HuH-7.5 (cell line): ENCODE measurements at places on chromosomes 12 and 14.

- DNase-seq, result no peak
Observed at GRCh38 chr14:72024043-72024407, 91.8 kb downstream of the RGS6 start.

DNA sequence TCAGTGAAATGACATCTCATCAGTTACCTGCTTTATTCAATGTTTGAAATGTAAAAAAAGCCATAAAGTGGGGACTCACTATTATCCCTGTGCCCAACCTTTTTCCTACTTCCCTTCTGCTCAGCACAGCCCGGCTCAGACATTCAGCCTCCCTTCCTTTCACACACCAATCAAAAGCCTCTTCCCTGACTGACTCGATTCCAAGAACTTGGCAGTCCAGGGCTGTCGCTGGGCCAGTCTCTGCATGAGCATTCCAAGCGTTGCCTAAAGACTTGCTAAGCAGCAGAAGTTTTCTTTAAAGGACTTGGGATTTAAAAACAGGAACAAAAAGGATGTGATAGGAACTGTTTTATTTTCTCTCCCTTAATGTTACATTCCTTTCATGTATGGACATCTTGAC, 22.7 kb downstream of the ITPR2 start:
- no peak for DNase-seq

- DNase-seq, result no peak
Observed at GRCh38 chr12:109369831-109370230, 22.1 kb downstream of the MYO1H start.

- no peak for DNase-seq
Observed at GRCh38 chr14:54867011-54867410, 35.6 kb downstream of the GCH1 start.

GRCh38 chr12:128986957-128987356, 133.7 kb downstream of the GLT1D1 start:
- no peak for DNase-seq

DNA sequence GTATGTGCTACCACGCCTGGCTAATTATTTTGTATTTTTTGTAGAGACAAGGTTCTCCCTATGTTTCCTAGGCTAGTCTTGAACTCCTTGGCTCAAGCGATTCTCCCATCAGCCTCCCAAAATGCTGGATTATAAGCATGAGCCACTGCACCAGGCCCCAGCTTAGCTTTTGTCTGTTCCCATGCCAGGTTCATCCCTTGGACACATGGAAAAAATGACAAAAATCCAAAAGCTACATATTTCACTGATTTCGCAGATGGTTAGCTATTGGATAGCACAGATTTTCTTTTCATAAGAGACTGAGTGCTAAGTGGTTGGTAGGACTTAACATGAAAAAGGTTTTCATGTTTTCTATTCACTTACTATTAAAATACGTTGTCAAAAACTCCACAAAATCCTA, 286.6 kb upstream of the KITLG start:
- DNase-seq, result no peak

DNA sequence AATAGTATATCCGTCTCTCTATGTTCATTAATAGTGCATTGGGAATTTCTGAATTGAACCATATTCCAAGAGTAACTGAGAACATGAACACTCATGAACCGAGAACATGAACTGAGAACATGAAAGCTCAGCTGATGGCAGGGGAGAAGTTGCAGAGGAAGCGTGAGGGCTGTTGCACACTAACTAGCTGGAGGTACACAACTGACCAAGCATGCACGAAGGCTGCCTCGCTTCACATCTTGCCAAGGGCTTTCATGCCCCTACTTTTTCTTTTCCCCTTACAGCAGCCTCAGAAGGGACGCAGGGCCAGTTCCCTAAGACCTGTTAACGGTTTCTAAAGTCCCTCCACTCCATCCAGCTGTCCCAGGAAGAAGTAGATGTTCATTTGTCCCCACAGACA, 4.3 kb downstream of the RNASE1 start:
- no peak for DNase-seq
